Activated CD4-positive, alpha-beta memory T cell treated with anti-CD3 and anti-CD28 coated beads for 36 hours (primary cell): ENCODE measurements at places on chromosomes 7 and 10. TPM values are rescaled to one million over a fixed set of nuclear protein-coding genes. Genes with fewer than 3 reads are reported as not detected.

The ANXA8L1 gene
- total RNA-seq: not detected

The XRCC2 gene
- 13.6 TPM for total RNA-seq

The SEMA3A gene
- 0.75 TPM for total RNA-seq

The RNF148 gene
- not detected for total RNA-seq

The LIPM gene
- total RNA-seq: not detected

The LIPJ gene
- not detected for total RNA-seq

The CHST3 gene
- 0.19 TPM for total RNA-seq

The SPDYE9 gene
- not detected for total RNA-seq

The ANKRD7 gene
- not detected for total RNA-seq

The GNAT3 gene
- total RNA-seq: not detected

The ZNF425 gene
- total RNA-seq: 0.74 TPM

The KIF11 gene
- 56.3 TPM for total RNA-seq

The CC2D2B gene
- total RNA-seq: 0.15 TPM

The UPK3BL1 gene
- total RNA-seq: 9.6 TPM

The FAM237B gene
- total RNA-seq: not detected

The GCK gene
- 1.1 TPM for total RNA-seq

The IFIT1 gene
- 5.5 TPM for total RNA-seq

The GPR15LG gene
- total RNA-seq: not detected

The TAC1 gene
- not detected for total RNA-seq

The BICC1 gene
- total RNA-seq: not detected

The OR6B1 gene
- not detected for total RNA-seq

The TRIM73 gene
- total RNA-seq: 3.5 TPM

The ENKUR gene
- total RNA-seq: not detected

The EGFR gene
- total RNA-seq: not detected

The LFNG gene
- total RNA-seq: 33.1 TPM

The VWC2 gene
- total RNA-seq: not detected

The BAMBI gene
- total RNA-seq: 0.31 TPM

The IQUB gene
- total RNA-seq: 0.10 TPM
